ENCODE measurements at places on chromosomes 1 and 21.

DNA sequence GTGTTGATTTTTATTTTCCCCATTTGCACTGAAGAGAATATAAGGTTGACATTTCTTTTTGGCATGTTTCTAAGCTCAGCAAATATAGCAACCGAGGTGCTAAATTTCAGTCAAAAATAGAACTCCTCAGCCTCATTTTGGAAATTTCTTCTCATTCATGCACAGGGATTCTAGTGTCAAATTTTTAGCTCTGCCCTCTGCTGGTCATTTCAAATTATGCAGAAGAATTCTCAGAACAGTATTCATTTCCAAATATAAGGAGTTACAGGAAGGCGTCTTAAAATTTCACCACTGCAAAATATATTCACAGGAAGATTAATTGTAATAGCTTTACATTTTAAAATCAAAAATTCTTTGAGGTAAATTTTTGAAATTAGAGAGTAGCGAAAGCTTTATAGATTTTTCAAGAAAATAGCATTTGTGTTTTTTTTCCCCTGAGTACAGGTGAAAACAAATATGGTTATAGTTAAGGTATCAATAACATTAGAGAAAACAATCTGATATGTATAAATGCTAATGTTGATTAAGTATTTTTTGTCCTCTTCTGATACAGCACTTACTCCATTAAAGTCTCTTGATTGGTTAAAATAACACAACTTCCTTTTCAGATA lies 57.9 kb downstream of the FMN2 start:
- no peak for DNase-seq

DNA sequence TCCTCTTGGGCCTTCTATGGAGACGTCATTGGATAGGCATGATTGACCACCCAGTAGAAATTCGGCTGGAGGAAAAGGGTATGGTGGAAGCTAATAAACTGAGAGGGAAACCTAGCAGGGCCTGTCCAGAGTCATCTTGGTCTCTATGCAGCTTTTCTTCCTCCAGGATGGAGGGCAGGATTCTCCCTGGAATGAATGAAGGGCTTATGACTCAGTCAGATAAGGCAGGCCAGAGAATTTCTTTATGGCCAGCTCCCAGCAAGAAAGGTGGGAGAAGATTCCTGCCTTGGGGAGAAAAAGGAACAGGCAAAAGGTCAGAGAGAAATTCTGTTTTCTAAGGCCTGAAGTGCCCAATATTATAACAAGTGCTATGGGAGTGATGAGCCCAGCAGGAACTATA lies 17.1 kb downstream of the FBLIM1 start:
- no peak for DNase-seq

DNA sequence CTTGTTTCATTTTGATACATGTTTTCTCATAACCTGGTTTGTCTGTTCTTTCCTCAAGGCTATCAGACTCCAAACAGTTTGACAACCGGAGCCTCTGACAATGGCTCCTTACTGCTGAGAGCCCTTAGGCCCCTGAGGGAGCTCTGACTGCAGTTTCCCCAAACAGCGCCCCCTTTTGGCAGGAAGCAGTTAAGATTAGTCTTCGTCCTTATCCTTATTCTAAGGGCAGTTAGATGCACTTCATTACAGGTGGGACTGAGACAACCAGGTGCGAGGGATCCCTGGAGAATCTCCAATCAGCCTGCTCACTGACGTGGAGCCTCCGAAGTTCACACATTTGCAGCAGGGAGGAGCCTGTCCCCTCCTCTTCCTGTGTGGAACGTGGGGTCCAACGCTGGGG lies 393.1 kb downstream of the BRINP3 start:
- no peak for DNase-seq

DNA sequence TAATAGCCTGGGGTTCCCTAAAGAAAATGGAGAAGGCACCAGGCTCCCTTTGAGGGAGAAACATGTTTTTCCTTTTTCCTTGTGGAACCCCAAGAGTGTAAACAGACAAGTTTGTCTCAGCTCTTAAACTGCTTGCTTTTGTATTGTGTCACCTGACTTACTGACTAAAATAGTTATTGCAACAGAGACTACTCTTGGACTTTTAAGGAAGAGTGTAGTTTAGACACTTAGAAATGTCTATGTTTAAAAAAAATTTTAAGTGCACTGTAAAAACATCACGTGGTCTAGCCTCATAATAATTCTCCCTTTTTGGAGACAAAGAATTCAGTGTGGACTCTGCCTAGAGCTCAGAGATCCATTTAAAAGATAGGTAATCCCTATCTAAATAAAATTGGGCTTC lies 141.1 kb downstream of the TRIM33 start:
- no peak for DNase-seq

GRCh38 chr1:215971793-215972441 lies 404.8 kb downstream of the KCTD3 start:
- DNase-seq = no peak

- no peak for DNase-seq
These were observed 74.8 kb upstream of the BMP8A start for GRCh38 chr1:39416609-39417008.

GRCh38 chr1:25858906-25859789 lies at the start of gene AUNIP:
Gene AUNIP, minus strand, starts transcription at chr1:25859457. Its CDS starts 100 bp downstream, at chr1:25859357.
- DNase-seq = peak; percentile 75

GRCh38 chr1:28537457-28538199 lies 15.3 kb upstream of the TRNAU1AP start:
- no peak for DNase-seq

DNA sequence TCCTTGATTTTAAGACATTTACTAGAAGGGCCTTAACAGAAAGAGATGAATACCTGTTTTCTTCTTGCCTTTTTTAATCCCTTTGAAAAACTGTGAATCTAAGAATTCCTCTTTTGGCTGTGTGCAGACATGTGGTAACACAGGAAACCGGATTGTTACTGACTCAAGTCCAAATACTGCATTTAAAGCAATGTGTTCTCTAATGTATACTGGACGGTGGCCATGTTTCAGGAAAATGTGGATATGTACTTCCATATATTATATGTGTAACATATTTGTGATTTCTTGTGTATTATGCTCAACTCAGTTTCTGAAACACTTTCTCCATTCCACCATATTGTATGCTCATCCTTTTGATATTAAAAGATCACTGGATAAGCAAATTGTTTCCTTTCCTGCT lies 185.1 kb downstream of the LRRC7 start:
- DNase-seq = no peak

DNA sequence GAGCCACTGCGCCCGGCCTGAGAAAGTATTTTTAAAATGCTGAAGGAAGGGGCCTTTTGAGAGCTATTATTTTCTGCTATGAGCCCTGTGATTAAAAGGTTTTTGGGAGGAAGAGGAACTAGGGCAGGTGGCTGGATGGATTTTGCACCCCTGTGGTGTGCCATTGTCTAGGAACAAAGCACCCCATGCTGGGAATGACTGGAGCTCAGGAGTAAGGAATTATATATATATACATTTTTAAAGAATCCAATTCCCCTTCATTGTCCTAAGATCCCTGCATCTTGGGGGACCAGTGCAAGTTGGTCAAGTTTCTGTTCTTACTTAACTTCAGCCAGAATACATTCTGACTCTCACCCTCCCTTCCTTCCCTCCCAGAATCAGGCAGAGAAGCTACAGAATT lies 91.6 kb downstream of the ZNF648 start:
- DNase-seq = no peak

GRCh38 chr1:81349194-81349965 lies 451.4 kb upstream of the ADGRL2 start:
- DNase-seq = no peak

DNA sequence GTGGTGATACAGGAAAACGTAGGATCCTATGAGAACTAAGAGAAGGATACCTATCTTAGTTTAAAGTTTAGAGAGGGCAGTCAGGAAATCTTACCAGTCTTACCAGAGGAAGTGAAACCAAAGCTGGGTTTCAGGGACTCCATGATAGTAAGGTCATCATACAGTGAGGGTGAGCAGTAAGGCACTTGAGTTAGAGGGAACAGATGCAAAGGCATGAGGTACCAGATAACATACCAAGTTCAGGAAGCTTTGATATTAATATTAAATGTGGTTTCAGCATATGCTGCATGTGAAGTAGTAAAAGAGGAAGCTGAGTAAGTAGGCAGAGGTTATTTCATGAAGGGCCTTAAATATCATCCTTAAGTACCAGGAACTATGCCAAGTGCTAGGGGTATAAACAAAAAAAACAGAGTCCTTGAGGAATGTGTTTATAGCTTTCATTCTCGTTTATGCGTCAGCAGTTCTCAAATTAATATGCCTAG lies 16.9 kb downstream of the ATG4C start:
- DNase-seq = peak; percentile 40

GRCh38 chr1:111706921-111707320 lies 32.3 kb downstream of the INKA2 start:
- DNase-seq = no peak

GRCh38 chr1:152224093-152224492 lies at the start of gene HRNR:
Gene HRNR, minus strand, starts transcription at chr1:152224193. Its CDS starts 940 bp downstream, at chr1:152223253.
- DNase-seq = no peak

GRCh38 chr1:204041232-204041767 lies 31.6 kb upstream of the SOX13 start:
- no peak for DNase-seq

- DNase-seq = no peak
These were observed 27.7 kb downstream of the C1QB start for GRCh38 chr1:22680726-22681125.

- no peak for DNase-seq
These were observed 48.3 kb upstream of the NCAM2 start for GRCh38 chr21:20949884-20950283.

GRCh38 chr1:169288011-169288414 lies 79.6 kb downstream of the NME7 start:
- no peak for DNase-seq

DNA sequence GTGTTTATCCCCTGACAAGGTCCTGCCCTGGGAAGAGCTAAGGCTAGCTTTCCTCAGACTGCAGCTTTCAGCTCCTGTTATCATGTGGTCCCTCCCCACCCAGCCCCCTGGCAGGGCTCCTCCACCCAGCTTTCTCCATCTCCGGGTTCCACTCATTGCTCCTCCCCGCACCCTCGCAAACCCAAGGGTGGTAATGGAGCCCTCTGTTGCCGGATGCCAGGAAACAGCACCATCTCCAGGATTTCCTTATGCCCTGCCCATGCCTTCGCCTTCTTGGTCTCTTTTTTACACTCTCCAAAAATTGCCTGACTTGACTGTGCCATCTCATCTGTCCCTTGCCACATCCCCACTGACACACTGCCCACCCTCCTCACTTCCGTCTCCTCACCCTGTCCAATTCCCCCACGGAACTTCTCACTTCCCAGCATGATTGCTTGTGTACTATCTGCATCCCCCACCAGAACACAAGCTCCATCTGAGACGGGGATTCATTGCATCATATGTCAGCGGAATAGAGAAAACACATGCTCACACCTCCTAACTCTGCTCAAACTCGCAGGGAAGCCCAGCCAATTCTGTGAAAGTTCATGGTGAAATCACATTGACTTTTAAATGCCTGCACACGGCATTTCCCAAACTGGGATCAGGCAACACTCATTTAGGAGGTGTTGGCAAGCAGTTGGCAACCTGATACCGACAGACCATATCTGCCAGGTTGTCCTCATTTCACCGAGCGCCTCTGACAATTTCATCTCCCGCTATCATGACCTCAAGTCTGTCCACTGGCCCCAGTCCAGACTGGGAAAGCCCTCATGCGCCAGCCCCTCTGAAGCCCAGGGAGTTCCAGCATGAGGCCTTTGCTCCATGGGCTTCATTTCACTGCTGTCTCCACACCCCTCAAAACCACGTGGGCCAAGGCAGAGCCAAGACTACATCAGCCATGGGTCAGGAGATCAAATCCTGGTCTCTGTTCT lies 201.1 kb downstream of the MATN1 start:
- no peak for DNase-seq

- DNase-seq = no peak
These were observed 121.8 kb upstream of the SLC44A3 start for GRCh38 chr1:94698356-94698755.

- no peak for DNase-seq
These were observed 40.7 kb upstream of the COL6A2 start for GRCh38 chr21:46057111-46057709.

DNA sequence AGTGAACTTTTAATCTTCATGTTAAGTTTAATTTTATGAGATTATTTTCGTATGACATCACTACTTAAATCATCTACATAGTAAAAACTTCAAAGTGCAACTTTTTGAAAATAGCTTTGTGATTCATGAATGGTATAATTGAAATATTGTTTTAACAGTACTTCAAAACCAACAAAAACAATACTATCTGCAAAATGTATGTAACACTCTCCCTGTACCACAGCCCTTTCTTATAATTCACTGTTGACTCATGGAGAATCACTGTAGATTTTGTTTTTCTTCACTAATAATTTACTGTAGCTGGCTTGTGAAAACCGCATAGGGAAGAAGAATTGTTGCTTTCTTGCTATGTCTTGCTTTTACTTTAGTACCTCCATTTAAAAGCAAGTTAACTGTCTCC lies 301.4 kb upstream of the ADAMTS5 start:
- no peak for DNase-seq

GRCh38 chr1:12547586-12548225 lies 70.3 kb downstream of the DHRS3 start:
- no peak for DNase-seq

DNA sequence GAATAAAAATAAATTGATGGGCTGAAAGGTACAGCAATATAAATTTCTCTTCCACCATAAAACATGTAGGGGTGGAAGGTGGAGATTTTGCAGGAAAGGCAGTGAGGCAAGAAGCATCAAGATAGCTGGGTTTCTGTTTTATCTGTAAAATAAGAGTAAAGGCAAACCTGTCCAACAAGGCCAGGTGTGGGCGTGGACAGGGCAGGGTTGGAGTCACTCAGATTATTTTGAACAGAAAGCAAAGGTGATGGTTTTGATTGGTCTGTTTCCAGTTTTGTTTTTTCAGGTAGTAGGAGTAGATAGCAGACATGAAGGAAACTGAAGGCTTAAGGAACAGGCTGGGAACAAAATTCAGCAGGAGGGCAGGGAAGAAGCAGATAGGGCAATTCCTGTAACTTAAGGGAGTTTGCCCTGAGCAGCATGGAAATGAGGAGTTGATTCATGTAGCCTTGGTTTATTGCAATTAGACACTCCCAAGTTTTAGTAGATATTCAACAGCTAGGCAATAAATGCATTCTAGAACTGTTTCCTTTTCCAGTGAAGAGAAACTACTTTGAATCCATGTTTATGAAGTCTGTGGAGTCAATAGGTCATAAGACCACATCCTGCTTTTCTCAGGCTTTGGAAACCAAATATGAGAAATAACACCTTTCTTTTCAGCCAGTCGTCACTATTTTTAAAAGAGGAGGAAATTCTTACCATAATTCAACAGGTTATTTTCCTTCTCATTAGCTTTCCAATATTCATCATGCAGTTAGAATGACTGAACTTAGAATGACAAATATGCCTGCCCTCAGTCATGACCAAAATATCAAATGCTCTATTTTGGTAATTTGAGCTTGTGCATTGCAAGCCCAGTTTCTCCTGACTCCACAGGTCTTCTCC lies 38.7 kb upstream of the CD55 start:
- DNase-seq = no peak

- DNase-seq = no peak
These were observed 107.3 kb upstream of the ST6GALNAC5 start for GRCh38 chr1:76759950-76760349.

- no peak for DNase-seq
These were observed 470 bp upstream of the MTMR11 start for GRCh38 chr1:149936992-149937705.

GRCh38 chr1:9833632-9834031 lies 9.9 kb upstream of the CLSTN1 start:
- DNase-seq = no peak

All from GF-D8 (cell line).